ENCODE measurements at places on chromosomes 1 and 21.

DNA sequence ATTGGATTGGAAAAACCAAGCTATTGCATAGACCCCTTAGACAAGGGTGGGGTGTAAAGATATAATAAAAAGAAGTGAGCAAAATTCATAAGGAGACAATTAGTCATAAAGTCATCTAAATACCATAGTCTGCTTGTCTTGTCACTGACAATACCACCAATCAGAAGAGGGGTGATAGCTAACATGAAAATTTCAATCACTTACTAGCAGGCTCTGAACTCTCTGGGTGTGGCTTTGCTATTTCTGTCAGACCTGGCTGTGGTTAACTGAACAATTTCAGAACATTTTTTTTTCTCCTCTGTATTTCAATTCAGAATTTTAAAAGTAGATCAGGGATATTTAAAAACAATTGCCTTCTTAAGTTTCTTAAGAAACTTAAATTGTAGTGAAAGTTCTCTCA, 158.5 kb upstream of the PRMT6 start:
- DNase-seq = no peak

- DNase-seq = no peak
These were observed 30.1 kb upstream of the PLEKHG5 start for GRCh38 chr1:6521536-6521935.

GRCh38 chr1:179707406-179707805, 35.7 kb upstream of the FAM163A start:
- no peak for DNase-seq

GRCh38 chr1:228286505-228287417, 78.9 kb downstream of the OBSCN start:
- no peak for DNase-seq

DNA sequence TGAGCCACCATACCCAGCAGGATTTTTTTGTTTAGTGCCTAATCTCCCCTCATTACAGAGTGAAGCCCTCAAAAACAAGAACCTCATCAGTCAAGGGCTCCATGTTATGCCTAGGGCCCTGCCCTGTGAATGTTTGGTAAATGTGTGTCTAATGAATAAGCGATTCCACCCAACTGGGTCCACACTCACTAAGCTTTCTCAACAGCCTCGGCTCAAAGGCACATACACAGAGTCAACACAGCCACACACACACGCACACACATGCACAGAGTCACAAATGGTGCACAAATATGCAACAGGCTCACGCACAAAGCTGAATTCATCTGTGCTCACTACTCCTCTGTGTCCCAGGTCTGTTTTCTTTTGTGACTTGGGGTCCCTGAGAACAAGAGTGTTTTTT, 11.7 kb upstream of the SYNC start:
- DNase-seq = no peak

DNA sequence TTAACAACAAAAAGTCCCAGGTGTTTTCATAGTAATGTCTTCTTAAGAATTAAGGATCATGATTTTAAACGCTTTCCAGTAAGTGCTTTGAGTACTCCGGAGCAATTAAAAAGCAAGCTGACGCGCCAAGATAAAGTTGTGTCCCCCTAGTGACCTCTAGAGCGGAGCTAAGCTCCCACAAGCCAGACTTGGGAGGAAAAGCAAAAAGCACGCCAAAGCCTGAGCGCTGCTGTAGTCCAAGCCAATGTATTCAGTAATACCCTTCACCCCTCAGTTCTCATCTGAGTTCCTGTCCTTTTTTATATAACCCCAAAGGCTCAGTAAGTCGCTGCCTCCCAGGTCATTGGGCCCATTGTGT, 3.5 kb upstream of the SLC44A5 start:
- no peak for DNase-seq

DNA sequence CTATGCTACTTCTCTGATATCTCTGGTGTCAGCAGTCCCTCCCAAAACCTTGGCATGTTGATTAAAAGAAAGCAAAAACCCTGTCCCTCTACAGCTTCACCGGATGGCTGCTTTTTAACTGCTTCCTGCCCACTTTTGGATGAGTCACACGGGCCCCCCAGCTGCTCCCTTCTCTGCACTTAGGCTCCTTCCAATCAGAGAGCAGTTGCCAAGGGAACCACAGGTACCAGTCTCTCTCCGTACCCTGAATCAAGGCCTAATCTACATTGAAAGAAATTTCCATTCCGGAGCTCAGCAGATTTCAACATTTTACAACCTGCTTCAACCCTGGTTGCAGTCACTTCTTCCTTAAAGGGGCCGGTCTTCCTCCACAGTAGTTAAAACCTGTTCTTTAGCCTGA, 70.6 kb upstream of the GJB5 start:
- no peak for DNase-seq

DNA sequence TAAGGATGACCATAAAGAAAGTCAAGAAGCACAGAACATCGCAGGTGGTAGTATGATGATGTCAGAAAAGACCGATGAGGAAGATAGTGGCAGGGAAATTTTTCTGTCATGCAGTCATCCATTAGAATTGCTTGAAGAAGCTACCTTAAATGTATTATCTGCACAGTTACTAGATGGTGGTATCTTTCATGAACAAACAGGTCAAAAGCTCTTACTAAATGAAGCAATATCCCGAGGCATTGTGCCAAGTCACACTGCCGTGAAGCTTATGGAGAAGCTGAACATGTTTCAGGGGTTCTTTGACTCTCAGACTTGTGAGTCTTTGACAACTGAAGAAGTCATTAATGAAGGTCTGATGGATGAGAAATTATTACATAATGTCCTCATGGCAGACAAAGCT, 128.8 kb downstream of the MACF1 start:
- DNase-seq = no peak

- DNase-seq = no peak
These were observed 65.7 kb downstream of the MAP3K21 start for GRCh38 chr1:233393084-233393840.

DNA sequence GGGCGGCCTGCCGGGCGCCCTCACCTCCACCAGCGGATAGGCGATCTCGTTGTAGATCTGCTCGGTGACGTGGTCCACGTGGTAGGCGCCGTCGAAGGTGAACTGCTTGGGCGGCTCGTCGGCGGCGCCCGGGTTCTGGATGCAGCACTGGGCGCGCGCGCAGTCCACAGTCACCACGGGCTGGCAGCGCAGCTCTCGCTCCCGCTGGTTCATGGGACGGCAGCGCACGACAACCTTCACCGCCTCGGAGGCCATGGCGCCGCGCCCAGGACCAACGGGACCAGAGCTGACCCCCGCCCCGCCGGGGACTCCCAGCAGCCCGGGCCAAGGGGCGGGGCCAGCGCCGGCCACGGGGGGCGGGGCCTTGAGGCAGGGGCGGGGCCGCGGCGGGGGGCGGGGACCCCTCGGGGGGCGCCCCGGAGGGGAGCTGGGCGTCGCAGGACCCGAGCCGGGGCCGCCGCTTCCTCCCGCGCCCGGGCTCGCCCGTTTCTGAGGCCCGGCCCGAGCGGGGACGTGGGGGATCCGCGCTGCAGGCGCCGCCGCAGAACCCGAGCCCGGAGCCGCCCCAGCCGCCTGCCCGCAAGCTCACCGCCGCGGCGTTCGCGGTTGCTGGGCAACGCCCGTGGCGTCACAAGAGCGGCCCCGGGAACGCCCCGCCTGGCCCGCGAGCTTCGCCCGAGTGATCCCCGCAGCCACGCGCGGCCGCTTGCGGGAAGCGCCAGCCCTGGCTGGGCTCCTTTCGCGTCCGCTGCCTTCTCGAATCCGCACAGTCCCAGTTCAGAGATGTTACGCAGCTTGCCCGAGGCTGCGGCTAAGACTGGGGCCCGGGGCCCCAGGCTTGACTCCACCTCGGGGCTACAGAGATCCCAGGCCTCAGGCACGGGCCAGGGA, at the start of gene KIF17:
Gene KIF17, minus strand, starts transcription at position 556 of the 891 bp plus-strand sequence. Its CDS starts 301 bp downstream, at position 255.
- DNase-seq = no peak

DNA sequence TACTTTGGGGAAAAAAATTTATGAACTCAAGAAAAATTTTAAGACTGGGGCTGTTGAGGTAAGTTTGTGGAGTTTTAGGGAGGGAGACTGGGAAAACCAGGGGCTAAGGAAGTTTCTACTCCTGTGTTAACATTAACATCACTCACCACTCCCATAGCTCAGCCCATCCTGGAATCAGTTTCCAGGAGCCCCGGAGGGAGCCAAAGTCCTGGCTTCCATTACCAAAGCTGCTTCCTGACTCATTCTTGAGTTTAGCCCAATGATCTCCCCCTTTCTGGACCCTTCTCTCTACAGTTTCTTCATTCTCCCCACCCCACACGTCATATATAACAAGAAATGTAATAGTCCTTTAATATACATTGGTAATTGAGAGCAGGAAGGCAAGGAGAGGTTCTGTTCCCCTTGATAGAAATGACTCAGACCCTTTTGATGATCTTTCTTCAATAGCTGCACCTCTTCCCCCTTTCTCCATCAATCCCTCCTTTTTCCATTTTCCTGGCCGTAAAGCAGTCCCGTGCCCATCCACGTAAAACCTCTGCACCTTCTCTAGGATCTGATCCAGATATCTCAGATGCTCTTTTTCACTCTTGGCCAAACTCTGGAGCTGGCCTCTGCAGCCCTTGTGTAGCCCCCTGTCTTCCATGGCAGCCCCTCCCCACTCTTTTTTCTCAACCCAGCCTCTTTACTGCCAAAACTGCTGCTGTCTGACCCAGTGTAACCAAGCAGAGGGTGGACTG, 4.6 kb upstream of the PIAS3 start:
- DNase-seq = no peak

DNA sequence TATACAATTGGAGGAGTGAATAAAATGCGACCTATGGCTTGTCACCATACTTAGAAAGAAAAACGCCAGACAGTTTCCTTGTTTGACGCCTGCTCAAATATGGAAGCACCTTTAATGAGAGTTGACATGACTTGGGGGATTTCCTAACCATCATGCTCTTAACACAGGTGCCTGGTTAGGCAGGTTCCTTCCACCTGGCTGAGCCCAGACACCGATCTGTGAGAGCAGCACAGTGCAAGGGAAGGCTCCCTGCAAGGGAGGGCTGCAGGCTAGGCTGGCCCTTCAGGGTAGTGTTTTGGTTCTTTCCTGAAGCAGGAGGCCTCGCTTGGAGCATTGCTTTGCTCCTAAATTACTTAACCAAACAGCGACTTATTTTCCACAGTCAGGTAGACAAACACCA, 24.6 kb upstream of the KLHDC8A start:
- no peak for DNase-seq

DNA sequence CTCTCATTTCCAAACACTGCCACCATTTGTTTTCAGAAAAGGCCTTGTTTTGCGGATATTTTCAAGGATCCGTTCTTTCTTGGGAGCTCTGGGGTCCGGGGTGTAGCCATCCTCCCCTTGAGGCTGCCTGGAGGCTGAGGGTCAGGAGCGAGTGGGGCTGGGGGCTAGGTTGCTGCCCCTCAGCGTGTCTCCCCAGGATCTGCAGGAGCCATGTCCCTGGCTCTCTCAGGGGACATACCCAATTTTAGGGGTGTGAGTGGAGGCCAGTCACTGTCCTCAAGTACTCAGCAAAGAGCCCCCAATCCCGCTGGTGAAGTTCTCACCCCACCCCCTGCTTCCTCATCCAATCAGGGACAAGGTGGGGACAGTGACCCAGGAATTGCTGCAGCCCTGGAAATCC, 15.0 kb upstream of the PRDM16 start:
- no peak for DNase-seq

DNA sequence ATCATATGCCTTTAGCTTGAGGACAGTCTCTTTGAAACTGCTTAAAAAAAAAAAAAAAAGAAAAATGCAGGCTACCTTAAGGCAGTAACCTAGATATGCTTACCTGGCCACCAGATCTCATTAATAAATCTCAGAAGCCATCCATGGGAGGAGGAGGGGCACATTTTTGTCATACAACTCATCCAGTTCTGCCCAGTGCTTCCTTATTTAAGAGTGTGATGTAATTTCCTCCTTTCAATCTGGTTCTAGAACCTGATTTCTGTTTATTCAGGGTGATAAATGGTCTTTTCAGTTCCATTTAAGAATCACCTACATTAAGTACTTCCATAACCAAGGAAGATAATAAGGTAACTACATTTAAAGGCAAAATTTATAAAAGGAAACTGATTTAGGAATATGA, 6.1 kb downstream of the ERRFI1 start:
- DNase-seq = no peak

DNA sequence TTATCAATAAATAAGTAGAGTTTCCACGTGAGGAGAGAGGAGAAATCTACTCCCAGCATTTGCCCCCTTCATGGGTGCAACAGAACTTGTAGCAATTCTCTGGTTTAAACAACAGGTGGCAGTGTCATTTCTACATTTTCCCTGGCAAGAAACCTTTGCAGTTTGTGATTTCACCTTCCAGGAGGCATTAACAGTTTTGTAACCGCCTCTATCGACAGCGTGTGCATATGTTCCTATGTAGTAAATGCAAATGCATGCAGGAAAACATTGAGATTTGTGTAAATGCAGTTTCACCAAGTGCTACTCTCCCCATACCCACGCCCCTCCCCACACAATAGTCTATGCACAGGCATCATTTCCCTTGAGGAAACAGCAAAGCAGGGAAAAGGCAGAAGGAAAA, 494.7 kb downstream of the SMYD3 start:
- DNase-seq = peak; percentile 31

GRCh38 chr1:26470878-26471497, 1.3 kb upstream of the HMGN2 start:
- no peak for DNase-seq
